Stimulated activated CD4-positive, alpha-beta T cell treated with anti-CD3 and anti-CD28 coated beads, Interleukin-1b, Interleukin-23, amount 100 ng/mL, for 24 hours (primary cell): ENCODE measurements at places on chromosomes 11 and 22.
A peak's percentile ranks its signal among the peaks of the same experiment; 100 is the strongest.

DNA sequence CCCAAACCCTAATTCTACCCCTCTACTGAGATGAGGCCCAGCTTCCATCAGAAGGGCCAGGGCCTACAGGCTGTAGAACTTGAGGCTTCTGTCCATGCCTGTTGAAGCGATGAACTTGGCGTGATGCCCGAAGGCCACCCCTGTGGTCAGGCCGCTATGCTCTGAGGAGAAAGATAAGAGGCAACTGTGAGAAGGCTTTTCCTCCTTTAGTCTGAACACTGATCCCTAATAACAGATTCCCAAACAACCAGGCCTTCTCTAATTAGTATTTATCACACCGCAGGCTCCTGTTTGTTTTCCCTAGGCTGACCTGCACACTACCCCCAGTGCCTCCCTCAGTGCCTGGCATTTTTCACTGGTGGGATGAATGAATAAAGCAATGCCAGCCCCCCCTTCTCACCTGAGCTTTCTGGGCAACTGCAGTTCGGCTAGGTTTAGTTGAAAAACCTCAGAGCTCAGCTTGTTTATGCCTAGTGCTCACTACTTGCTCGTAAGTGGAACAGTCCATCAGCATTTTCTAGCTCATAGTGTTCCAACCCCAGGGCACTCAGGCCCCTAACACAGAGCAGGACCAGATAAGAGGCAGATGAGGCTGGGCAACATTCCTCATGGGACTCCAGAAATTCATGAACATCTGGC lies 15.2 kb downstream of the PRPF19 start:
- no peak for DNase-seq

DNA sequence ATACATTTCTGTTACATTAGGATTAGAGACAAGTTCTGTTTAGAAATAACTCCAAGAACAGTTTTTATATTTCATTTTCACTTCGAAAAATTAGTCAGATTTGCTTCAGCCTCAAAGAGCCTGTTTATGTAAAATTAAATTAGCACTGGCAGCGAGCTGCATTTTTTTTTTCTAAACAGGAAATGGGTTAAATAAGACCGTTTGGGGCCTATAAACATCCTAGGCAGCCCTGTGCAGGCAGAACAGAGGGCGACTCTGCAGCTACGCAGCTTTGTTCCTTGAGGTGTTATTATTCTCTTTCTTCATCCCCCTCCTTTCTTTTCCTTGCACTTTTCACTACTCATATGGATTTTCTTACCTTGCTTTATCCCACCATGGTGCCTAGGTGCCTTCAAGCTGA lies 48.7 kb downstream of the CWC15 start:
- DNase-seq, result no peak

DNA sequence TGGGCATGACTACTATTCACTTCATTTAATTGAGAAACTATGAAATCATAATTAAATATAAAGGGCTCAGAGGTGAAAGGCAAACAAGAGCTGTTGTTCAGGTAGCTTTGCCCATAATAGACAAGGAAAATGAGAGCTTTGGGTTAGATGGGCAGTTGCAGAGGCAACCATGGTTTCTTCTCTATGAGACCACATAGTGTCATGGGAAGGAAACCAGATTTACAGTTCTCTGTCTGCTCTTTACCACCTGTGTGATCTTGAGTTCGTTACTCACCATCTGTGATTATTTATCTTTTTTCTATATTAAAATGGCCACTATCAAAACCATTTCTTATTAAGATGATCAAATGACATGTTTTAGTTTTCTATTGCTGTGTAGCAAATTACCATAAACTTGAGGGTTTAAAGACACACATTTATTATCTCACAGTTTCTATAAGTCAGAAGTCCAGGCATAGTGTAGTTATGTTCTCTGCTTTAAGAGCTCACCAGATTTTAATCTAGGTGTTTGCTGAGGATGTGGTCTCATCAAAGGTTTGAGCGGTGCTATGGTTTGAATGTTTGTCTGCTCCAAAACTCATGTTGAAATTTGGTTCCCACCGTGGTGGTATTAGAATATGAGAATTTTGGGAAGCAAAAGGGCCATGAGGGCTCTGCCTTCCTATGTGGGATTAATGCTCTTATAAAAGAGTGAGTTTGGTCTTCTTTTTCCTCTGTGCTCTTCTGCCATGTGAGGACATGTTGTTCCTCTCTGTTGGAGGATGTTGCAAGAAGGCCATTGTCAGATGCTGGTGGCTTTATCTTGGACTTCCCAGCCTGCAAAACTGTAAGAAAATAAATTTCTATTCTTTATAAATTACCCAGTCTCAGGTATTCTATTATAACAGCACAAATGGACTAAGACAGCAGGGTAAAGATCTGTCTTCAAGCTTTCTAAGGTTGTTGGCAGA lies 38.2 kb downstream of the OR2AG2 start:
- DNase-seq, result no peak

DNA sequence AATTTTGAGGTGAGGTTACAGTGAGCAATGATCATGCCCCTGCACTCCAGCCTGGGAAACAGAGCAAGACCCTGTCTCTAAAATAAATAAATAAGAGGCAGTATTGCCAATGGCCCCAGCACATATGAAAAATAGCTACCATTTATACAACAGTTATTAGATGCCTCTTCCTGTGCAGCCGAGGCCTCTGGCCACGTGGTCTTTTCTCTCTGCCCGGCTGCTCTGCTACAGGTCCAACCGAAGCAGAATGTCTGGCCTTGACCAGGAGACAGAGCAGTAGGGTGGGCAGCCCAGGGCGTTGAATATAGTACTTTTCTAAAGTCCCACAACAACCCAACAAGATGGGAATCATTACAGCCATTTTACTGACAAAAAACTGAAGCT lies 12.4 kb upstream of the OAF start:
- no peak for DNase-seq

DNA sequence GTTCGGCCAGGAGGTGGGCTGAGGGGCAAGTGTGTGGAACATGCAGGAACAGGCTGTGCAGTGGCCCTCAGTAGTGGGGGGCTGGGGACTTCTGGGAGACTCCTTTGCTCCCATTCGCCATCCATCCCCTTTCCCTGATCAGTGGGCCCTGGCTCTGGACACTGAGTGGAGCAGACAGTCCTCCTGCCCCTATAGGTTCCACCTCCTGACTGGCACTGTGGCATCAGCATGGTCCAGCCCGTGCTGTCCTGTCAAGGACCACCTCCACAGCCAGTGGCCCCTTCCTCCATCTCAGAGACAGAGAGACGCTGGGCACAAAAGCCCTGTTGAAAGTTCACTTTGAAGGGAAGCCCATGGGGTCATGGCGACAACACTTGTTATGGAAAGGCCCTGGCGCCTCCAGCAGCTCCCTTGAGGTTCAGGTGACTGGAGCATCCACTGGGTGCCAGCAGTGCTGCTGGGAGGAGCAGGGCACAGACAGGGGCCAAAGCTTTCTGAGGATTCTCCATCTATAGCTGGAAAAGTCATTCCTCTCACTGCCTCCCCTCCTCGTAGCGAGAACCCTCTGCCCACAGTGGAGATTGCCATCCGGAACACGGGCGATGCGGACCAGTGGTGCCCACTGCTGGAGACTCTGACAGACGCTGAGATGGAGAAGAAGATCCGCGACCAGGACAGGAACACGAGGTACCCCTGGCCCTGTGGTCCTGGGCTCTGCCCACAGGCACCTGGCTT lies 5.6 kb downstream of the DERL3 start:
- no peak for DNase-seq

- no peak for DNase-seq
These were observed 5.7 kb downstream of the DNAL4 start for GRCh38 chr22:38788021-38788816.

DNA sequence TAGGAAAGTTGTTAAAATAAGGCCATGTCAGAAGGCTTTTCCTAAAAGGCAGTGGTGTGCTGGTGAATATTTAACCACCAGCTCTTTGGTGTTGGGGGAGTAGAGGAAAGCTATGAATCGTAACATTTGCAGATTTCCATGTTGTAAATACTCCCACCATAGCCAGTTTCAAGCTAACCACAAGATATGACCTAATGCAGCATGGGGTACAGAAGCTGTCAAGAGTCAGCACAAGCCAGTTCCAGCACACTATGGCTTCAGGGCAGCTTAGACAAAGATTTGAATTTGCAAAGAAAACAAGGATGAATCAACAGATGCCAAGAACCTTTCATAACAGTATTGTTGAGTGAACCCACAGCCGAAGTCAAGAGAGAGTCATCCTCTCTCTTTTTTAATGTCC lies 40.0 kb downstream of the COMMD9 start:
- DNase-seq, result no peak

- no peak for DNase-seq
These were observed 64.7 kb downstream of the LDLRAD3 start for GRCh38 chr11:36008584-36008983.

DNA sequence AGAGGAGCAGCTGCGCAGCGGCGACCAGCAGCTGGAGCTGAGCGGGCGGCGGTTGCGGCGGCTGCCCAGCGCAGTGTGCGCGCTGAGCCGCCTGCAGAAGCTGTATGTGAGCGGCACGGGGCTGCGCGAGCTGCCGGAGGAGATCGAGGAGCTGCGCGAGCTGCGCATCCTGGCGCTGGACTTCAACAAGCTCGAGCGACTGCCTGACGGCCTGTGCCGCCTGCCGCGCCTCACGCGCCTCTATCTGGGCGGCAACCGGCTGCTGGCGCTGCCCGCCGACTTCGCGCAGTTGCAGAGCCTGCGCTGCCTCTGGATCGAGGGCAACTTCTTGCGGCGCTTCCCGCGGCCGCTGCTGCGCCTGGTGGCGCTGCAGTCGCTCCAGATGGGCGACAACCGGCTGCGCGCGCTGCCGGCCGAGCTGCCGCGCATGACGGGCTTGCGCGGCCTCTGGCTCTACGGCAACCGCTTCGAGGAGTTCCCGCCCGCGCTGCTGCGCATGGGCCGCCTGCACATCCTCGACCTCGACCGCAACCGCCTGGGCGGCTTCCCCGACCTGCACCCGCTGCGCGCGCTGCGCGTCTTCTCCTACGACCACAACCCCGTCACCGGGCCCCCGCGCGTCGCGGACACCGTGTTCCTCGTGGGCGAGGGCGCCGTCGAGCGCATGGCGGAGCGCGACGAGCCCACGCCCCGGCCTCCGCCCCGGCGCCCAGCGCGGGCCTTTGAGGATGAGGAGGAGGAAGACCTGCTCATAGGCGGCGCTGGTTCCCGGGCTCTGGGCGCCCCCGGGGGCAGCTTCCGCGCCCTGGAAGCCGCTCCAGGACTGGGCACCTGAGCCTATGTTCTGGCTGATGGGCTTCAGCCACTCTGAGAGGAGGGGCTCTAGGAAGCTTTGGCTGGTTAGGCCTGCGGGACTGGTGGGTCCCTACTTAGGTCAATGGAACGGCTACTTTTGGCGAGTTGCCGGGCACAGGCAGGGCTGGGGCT lies 787 bp downstream of the LRRC10B start:
- DNase-seq, result peak; percentile 41

DNA sequence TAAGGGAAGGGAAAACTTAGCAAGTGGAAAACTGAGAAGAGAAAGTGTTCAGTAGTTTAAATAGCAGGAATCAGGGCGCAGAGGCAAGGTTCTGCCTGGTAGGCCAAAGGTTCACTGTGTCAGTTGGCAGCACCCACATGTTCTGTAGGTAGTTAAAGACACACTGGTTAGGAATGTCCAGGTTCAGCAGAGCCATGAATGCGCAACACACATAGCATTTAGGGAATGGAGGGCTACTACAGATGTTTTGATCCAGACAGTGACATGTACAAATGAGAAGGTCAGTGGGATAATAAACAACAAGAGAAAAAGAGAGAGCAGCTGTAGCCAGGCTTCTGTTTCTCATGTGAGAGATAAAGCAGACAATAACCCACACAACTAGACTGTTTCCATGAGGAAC lies 56.2 kb upstream of the ARHGAP42 start:
- DNase-seq, result no peak

- peak; percentile 7 for DNase-seq
These were observed 16.5 kb downstream of the NAP1L4 start for GRCh38 chr11:2975594-2975993.

DNA sequence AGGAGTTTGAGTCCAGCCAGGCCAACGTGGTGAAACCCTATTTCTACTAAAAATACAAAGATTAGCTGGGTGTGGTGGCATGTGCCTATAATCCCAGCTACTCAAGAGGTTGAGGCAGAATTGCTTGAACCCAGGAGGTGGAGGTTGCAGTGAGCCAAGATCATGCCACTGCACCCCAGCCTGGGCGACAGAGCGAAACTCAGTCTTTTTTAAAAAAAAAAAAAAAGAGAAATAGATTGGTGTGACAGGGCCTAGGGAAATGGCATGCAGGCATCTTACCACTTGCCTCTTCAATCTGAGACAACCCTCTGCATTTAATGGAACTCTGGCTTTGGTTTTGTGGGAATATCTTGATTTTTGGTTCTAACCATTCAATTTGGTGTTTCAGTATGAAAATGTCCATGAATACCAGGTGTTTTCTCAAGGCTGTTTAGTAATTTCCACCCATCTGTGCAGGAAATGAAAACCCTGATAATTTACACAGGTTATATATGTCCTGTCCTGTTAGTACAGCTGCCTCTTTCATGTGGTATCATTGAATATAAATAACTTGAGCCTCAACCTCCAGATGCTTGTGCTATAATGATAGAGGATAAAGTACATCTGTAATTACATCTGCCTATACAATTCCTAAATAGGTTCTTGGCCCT lies 8.4 kb downstream of the XBP1 start:
- DNase-seq, result no peak

DNA sequence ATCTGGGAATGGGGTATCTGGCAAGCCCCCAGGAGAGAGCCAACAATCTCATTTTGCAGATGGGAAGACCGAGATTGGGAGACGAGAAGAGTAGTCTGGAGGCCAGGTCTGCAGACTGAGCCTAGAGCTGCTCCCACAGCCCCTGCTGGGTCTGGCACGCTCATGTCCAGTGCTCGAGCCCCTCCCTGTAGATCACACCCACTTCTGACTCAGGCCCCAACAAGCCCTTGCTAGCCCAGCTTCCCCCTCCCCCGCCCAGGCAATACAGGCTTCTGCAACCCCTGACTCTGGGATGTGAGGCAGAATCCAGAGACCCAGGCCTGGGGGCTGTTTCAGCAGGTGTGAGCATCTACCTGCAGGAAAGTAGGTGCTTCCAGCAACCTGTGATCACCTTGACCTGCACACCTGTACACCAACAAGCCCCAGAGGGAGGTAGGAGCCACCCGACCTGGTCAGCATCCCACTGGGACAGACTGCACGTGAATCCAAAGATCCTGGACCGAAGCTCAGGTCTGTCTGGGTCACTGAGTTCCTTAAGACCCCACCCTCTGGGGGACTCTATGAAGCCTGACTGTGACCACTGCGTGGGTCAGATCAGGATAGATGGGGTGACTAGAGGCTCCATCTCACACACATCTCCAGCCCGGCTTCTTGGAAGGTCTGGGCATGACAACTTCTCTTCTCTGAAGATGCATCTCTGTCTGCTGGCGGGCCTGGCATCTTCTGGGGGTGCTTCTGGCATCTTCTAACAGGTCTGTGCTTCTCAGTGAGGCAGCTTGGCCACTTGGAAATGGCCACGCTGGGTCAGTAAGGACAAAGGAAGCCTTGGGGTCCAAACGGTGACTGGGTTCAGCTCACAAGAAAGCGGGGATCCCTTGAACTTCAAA lies 29.3 kb downstream of the LINC01488 start:
- no peak for DNase-seq

GRCh38 chr11:110077831-110078325 lies 15.3 kb upstream of the ZC3H12C start:
- DNase-seq, result no peak

DNA sequence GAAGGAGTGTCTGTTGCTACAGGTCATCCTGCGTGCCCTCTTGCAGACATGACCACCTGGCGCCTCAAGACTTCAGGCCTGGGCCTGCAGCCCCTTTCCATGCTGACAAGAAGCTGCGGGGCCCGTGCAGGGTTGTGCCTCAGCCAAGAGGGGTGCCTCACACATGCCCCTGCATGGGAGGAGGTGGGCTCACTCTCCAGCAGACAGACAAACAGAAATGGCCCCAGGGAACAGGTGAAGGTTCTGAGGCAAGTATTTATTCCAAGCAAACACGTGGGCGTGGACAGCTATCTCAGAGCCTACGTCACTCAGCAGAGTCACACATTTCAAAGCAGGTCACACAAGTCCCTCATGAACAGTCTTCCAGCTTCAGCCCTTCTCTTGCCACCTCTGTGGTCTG lies 5.9 kb upstream of the SYCE3 start:
- no peak for DNase-seq
